Neural progenitor cell (in vitro differentiated cells): ENCODE measurements at places on chromosomes 12 and 14. TPM values are rescaled to one million over a fixed set of nuclear protein-coding genes. Genes with fewer than 3 reads are reported as not detected.

Gene HCAR3
- not detected in 2 replicates for total RNA-seq

Gene GZMH
- not detected in 2 replicates for total RNA-seq

Gene PTPN21
- 10.1 and 11.7 TPM in 2 replicates for total RNA-seq

DNA sequence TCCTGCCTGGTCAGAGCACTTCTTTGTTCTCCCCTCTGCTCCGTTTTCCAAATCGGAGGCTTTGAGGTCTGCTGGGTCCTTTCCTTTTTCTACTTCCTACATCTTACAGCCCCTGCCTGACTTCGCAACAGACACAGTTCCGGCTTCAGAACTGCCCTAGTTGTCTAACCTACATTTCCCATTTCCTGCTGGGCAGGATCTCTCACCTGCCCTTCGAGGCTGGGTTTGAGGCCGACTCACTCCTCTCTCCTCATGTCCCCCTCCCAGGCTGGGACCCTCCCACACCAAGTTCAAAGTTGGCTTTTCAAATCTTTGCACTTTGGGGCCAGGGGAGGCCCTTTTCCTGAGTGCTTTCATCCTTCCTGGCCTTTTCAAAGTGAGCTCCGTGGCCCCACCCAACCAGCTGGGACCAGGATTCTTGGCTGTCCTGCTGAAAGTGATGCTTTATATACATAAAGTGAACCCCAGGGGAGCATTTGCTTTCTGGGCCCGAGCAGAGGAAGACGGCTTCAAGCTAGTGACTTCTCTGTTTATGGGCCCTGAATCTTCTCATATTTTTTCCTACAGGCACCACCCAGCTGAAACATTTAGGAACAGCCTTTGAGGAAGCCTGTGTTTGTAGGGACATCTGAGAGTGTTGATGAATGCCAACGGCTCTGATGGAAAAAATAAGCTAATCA is 281.0 kb upstream of the CRY1 start:
- no peak for DNase-seq

DNA sequence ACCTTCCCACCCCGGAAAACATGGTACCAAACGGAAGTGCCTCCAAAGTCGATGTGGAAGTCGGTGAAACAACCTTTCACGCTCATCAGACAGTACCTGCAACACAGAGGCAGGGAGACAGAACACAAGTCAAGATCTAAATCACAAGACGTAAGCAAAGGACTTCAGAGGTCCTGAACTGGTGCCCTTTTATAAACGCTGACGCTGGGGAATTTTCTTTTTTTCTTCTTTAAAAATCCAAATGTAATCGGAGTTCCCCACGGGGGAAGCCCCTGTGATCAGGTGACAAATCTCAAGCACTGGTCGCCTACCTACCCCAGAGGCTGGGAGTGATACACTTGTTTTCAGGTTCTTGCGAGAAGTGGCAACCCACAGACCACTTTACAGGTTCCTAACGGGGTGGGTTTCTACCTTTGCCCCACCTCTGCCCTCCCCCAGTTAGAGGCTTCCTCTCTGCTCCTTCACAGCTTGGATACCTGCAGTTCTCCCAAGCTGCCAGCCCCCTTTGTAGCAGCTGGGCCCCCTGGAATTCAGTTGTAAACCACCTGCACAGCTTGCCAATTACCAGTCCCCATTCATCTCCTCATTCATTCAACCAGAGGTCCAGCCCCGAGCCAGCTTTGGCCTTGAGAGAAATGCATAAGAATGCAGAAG is 46.2 kb downstream of the KDM2B start:
- DNase-seq: peak; percentile 16
